ENCODE measurements at places on chromosomes 12 and 14. TPM values are rescaled to one million over a fixed set of nuclear protein-coding genes. Genes with fewer than 3 reads are reported as not detected.

SLC6A15 gene
- 26.7 TPM for total RNA-seq

DNA sequence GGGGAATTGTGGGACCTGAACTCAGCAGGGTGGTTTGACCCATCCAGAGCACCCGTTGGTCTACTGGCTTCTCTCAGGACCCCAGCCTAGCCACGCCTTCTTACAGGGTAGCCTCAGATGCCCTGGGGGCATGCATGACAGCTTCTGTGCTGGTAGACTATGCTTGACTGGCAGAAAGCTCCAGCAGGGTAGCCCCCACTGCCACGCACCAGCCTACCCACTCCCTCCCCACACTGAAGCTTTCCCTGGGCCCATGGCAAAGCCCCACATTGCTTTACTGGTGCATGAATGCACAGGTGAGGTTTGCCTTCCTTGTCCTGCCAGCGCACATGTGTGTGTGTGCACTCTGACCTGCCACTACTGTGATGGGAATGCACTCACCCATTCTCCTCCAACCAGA lies 772.2 kb downstream of the LRFN5 start:
- no peak for DNase-seq

- DNase-seq: no peak
Measured at GRCh38 chr12:129871991-129872972, 31.5 kb downstream of the TMEM132D start.

DNA sequence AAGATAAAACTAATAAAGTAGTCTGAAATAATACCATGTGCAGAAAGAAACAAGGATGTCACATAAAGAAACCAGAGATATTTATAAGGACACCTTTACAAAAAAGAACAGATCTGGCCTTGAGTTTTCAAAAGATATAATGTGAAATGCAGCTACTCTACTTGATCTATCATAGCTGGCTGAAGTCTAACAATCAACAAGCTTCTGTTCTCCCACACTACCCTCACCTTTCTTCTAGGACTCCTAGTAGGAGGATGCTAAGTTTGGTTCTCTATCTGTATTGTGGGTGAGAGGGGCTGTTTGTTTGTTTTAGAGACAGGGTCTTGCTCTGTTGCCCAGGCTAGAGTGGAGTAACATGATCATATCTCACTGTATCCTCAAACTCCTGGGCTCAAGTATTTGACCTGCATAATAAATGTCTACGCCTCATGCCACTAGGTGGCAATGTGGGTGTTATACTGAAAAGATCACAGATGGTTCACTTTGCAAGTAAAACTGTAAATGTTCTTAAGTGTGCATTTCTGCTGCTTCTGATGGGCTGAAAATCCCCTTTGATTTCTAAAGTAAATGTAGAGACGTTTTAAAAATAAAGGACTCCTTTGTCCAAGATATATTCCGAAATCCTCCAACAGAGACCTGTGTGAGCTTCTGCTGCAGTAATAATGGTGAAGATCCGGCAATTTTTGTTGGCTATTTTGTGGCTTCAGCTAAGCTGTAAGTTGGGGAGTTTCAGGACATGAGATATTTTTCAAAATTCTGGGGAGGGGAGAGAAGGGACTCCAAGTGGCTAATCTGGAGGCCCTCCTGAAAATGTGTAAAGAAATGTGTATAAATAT lies 269.3 kb downstream of the DAD1 start:
- peak; percentile 39 for DNase-seq

- DNase-seq: no peak
Measured at GRCh38 chr14:95130549-95130948, 26.8 kb downstream of the DICER1 start.

DNA sequence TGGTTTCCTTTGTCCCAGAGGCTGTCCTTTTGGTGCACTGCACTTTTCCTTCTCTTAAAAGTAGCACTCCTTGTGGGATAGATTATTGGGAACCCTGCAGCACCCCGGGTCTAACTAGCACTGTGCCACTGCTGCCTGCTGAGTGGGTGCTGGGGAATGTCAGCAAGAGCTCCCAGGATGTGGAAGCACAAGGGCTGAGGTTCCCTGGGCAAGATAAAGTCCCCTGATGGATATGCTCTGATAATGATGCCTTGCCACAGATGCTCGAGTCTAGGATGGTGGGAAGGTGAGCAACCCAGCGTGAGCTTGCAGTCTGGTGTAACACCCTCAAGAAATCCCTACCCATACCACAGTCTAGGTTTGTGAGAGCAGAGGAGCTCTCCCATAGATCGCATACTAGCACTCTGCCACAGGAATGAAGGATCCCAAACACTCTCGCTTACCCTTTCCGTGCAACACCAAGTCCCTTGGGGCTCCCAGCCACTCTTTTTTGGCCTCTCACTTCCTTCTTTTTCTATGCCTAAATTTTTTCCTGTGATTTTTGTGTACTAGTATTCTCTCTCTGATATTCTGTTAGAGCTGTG lies 32.6 kb downstream of the USP15 start:
- no peak for DNase-seq

DNA sequence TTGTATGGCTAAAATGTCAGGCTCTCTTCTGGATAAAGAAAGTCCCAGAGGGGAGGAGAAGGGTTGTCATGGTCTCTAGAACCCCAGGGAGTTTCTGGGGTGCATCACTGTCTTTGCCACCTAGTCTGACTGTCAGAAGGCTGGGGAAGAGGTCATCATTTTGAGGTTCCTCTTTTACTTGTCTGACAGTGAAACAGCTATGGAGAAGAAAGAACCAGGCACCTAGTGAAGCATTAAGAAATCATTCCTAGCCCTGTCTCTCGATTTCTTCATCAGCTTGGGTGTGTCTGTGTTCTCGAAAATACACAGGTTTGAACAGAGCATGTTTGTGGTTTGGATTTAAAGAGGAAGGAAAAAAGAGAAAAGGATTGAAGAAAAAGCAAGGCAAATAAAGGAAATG lies 158.7 kb upstream of the LRIG3 start:
- DNase-seq: peak; percentile 94

DNA sequence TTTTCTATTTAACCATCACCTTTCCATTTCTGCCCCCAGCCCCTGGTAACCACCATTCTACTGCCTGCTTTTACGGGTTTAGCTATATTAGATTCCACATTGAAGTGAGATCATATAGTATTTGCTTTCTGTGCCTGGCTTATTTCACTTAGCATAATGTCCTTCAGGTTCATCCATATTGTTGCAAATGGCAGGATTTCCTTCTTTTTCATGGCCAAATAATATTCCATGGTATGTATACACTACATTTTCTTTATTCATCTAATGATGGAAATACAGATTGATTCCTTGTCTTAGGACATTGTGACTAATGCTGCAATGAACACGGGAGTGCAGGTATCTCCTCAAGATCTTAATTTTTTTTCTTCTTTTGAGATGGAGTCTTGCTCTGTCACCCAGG lies 202.2 kb downstream of the APAF1 start:
- no peak for DNase-seq

GRCh38 chr14:32657081-32657480 lies 281.6 kb upstream of the NPAS3 start:
- peak; percentile 62 for DNase-seq

GRCh38 chr14:90397425-90398314 lies 841 bp downstream of the CALM1 start:
- DNase-seq: peak; percentile 46

GRCh38 chr14:87896393-87897380 lies 96.3 kb downstream of the GALC start:
- DNase-seq: peak; percentile 37

- DNase-seq: peak; percentile 23
Measured at GRCh38 chr12:104315326-104316224, 12.0 kb downstream of the EID3 start.

- DNase-seq: no peak
Measured at GRCh38 chr12:20507056-20507455, 138.7 kb downstream of the PDE3A start.

DNA sequence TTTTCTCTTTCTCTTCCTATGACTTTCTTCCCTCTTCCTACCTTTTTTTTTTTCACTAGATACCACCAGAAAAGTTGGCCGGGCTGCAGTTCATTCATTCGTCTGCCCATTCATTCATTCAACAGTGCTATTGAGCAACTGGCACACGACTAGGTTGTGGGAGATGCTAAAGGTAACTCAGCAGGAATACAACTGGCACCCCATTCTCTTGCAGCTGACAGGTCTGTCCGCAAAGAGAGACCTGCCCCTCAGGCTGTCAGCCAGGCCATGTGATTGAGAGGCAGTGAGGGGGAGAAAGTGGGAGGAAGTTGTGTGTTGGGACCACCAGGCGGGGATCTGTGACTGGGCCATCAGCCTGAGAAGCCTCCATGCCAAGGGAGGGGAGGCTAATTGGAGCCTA lies 105.2 kb downstream of the TSPAN9 start:
- DNase-seq: no peak

- DNase-seq: no peak
Measured at GRCh38 chr12:120820884-120821510, 83.2 kb downstream of the SPPL3 start.

All from mammary epithelial cell (primary cell).